Pulmonary artery endothelial cell (primary cell): ENCODE measurements at places on chromosomes 13 and 19. TPM values are rescaled to one million over a fixed set of nuclear protein-coding genes. Genes with fewer than 3 reads are reported as not detected.

The FPR1 gene
- total RNA-seq: not detected in 2 replicates

The KLK11 gene
- total RNA-seq: not detected in 2 replicates

The SLC25A41 gene
- total RNA-seq: 0.07 TPM in 1 of 2 replicates, not detected in the other

The PNMA8B gene
- total RNA-seq: 0.07 and 0.11 TPM in 2 replicates

The WTIP gene
- total RNA-seq: 33.0 and 40.7 TPM in 2 replicates

The WASF3 gene
- 15.8 and 16.2 TPM in 2 replicates for total RNA-seq

The IGFL3 gene
- not detected in 2 replicates for total RNA-seq
